ENCODE measurements at places on chromosomes 2 and 18.

- H3K4me3 ChIP-seq, result no peak overlapping the region
- DNase-seq, result no peak
- no peaks in the 10 kb centered on the region for H3K27me3 ChIP-seq
These were observed 10.5 kb downstream of the CYP27A1 start for GRCh38 chr2:218792433-218792832.

- peak; percentile 55 for DNase-seq
- peaks cover 9% of the 10 kb centered on the region for H3K4me1 ChIP-seq
- no peaks in the 10 kb centered on the region for H3K27me3 ChIP-seq
- no peaks in the 10 kb centered on the region for H3K36me3 ChIP-seq
- H3K4me3 ChIP-seq, result peak overlapping the region; percentile 25
- no peak overlapping the region for H3K27ac ChIP-seq
These were observed 199.8 kb downstream of the CLIP4 start for GRCh38 chr2:29314816-29315571.

DNA sequence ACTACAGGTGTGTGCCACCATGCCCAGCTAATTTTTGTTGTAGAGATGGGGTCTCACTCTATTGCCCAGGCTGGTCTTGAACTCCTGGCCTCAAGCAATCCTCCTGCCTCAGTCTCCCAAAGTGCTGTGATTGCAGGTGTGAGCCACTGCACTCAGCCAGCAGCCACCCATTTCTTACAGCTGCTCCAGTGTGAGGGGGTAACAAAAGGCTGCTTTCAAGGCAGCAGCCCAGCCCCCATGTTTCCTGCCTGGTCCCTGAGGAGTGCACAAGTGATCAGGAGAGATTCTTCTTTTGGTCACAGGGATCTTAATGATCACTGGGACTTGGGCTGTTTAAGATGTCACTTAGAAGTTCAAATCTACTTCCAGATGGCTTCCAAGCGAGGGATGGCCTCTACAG is 15.2 kb upstream of the CXCR4 start:
- no peaks in the 10 kb centered on the region for H3K36me3 ChIP-seq
- H3K4me3 ChIP-seq, result no peak overlapping the region
- DNase-seq, result no peak
- H3K4me1 ChIP-seq, result peaks cover 10% of the 10 kb centered on the region

GRCh38 chr2:37287966-37288365 is 36.7 kb downstream of the PRKD3 start:
- peak; percentile 40 for DNase-seq
- no peak overlapping the region for H3K4me3 ChIP-seq
- H3K36me3 ChIP-seq, result peaks cover 69% of the 10 kb centered on the region
- no peak overlapping the region for H3K27ac ChIP-seq

- DNase-seq, result no peak
- H3K27me3 ChIP-seq, result no peaks in the 10 kb centered on the region
- H3K27ac ChIP-seq, result no peak overlapping the region
- H3K4me1 ChIP-seq, result peaks cover 29% of the 10 kb centered on the region
- H3K4me3 ChIP-seq, result no peak overlapping the region
- no peaks in the 10 kb centered on the region for H3K36me3 ChIP-seq
These were observed 5.3 kb upstream of the DCTN1 start for GRCh38 chr2:74385396-74385795.

DNA sequence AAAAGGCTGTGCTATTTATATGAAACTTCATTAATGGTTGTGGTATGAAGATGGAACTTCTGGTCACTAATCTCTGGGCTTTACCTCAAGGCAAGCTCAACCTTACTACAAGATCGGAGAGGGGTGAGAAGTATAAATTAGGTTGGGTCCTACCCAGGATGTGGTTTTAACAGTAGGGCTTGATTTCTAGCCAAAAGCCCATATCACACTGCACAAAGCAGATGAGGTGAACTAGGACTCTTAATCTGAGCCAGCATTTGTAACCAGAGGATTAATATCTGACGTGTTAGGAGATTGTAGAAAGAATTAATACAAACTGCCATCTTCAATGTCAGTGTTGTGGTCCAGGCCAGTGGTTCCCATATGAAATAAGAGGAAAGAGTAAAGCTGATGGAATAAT is 86.4 kb upstream of the RGPD4 start:
- H3K27ac ChIP-seq, result no peak overlapping the region
- H3K4me1 ChIP-seq, result no peaks in the 10 kb centered on the region
- no peaks in the 10 kb centered on the region for H3K36me3 ChIP-seq
- H3K4me3 ChIP-seq, result no peak overlapping the region
- no peaks in the 10 kb centered on the region for H3K27me3 ChIP-seq
- no peak for DNase-seq

GRCh38 chr2:11375025-11375688 is 30.7 kb upstream of the ROCK2 start:
- no peaks in the 10 kb centered on the region for H3K27me3 ChIP-seq
- no peaks in the 10 kb centered on the region for H3K36me3 ChIP-seq
- DNase-seq, result no peak
- H3K4me1 ChIP-seq, result peaks cover 43% of the 10 kb centered on the region
- peak overlapping the region; percentile 85 for H3K27ac ChIP-seq

DNA sequence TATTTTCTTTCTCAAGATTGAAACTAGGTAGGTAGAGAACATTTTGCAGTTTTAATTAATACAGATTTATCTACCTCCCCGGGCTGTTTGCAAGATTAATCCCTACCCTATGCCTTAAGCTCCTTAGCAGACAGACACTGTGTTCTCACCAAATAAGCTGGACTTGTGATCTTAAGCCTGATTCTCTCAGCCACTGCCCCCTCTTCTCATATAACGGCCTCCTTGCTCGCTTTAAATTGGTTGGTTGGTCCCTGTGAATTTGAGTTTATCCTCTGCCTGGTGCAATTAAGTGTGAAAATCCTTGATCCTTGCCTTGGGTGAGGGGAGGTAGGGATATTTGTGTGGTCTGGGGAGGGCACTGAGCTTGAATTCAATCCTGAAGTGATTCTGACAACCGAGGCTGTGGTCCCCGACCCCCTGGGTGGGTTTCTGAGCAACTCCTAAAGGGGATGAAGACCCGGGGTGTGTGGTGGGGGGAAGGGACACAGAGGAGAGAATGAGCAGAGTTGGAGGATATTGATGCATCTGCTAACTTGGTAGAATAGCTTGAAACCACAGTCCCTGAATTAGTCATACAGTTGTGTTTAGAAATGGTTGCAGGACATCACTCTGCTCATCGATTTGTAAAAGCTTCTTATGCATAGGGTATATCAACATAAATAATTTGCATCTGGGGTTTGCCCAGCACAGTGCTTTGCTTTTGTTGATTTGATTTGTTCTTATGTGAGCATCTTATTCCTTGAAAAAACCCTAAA is 36.9 kb upstream of the NCKAP5 start:
- DNase-seq, result no peak
- no peaks in the 10 kb centered on the region for H3K36me3 ChIP-seq
- H3K4me1 ChIP-seq, result peaks cover 11% of the 10 kb centered on the region
- no peaks in the 10 kb centered on the region for H3K27me3 ChIP-seq

DNA sequence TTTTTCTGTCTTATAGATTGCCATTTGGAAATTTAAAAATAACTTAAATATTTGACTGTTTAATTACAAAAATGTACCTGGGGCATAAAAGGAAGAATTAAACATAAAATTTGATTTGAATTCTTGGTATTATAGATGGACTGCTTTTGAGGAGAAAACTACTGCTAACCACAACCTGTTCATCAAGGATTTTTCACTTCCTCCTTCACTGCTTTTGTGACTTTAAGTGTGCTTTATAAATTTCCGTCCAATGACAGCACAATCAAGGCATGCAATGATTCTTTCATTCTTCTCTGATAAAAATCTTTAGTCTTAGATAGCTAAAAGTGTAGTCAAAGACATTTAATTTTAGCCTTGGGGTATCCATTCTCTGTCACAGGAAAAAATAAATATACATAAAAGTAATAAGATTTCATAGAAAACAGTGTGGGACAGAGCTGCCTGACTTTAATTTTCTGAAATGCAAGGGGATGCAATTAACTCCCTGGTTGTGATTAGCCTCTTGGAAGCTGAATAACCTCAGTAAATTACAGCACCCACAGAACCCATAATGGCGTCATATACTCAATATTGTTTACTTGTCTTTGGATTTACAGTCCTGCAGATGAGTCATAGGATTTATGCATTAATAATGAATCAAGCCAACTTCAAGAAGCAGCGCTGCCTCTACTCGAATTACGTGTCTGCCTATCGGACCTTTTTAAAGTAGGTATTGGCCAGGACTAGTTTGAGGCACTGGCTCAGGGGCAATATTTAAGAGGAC is 587.9 kb downstream of the NRXN1 start:
- no peak for DNase-seq
- H3K36me3 ChIP-seq, result no peaks in the 10 kb centered on the region
- H3K27me3 ChIP-seq, result no peaks in the 10 kb centered on the region
- H3K27ac ChIP-seq, result no peak overlapping the region
- H3K4me1 ChIP-seq, result no peaks in the 10 kb centered on the region

DNA sequence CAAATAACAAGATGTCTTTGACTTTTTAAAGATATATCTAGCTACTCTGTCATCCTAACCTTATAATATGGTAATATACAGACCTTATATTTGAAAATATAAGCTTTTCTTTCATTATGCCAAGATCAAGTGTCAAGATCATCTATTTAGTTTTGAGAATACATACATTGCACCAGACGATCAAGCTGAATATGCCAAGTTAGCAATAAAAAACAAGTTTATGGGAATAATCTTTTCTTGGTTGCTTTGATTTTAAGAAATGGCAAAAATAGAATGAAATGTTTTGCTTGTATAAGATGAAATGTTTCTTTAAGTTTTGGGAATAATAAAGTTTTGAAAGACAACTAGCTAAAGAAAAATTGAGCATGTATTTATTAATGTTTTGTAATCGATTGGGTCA is 163.8 kb downstream of the DPP4 start:
- DNase-seq, result no peak
- H3K36me3 ChIP-seq, result no peaks in the 10 kb centered on the region
- no peak overlapping the region for H3K27ac ChIP-seq
- H3K4me3 ChIP-seq, result no peak overlapping the region

DNA sequence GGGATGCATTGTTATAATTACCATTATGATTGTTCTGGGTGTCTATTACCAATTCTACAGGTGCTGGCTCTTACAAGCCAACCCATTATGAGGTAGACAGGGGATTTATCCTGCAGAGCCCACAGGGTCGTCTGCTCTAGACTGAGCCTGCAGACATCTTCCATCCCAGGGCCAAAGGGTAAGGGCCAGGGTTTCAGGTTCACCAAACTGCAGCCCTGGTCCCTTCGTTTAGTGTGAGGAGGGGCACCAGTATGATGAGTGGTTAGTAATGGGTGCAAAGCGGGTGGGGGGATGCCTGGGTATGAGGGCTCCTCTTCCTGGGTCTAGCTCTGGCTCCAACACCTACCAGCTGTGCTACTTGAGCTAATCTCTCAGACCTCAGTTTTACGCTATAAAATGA is 1.2 kb upstream of the ARID5A start:
- H3K4me3 ChIP-seq, result no peak overlapping the region
- no peak overlapping the region for H3K27ac ChIP-seq
- peaks cover 81% of the 10 kb centered on the region for H3K4me1 ChIP-seq
- DNase-seq, result no peak

GRCh38 chr2:223071139-223071538 is 19.1 kb downstream of the KCNE4 start:
- H3K27ac ChIP-seq, result no peak overlapping the region
- H3K4me3 ChIP-seq, result no peak overlapping the region
- H3K4me1 ChIP-seq, result no peaks in the 10 kb centered on the region
- no peaks in the 10 kb centered on the region for H3K36me3 ChIP-seq

- DNase-seq, result no peak
- H3K27me3 ChIP-seq, result no peaks in the 10 kb centered on the region
- no peak overlapping the region for H3K4me3 ChIP-seq
- H3K4me1 ChIP-seq, result no peaks in the 10 kb centered on the region
- no peaks in the 10 kb centered on the region for H3K36me3 ChIP-seq
These were observed 119.0 kb downstream of the RPIA start for GRCh38 chr2:88810488-88810887.

- H3K36me3 ChIP-seq, result peaks cover 11% of the 10 kb centered on the region
- no peak overlapping the region for H3K4me3 ChIP-seq
- DNase-seq, result no peak
- H3K4me1 ChIP-seq, result no peaks in the 10 kb centered on the region
- H3K27ac ChIP-seq, result no peak overlapping the region
- no peaks in the 10 kb centered on the region for H3K27me3 ChIP-seq
These were observed 24.5 kb downstream of the HDAC4 start for GRCh38 chr2:239376351-239376750.

DNA sequence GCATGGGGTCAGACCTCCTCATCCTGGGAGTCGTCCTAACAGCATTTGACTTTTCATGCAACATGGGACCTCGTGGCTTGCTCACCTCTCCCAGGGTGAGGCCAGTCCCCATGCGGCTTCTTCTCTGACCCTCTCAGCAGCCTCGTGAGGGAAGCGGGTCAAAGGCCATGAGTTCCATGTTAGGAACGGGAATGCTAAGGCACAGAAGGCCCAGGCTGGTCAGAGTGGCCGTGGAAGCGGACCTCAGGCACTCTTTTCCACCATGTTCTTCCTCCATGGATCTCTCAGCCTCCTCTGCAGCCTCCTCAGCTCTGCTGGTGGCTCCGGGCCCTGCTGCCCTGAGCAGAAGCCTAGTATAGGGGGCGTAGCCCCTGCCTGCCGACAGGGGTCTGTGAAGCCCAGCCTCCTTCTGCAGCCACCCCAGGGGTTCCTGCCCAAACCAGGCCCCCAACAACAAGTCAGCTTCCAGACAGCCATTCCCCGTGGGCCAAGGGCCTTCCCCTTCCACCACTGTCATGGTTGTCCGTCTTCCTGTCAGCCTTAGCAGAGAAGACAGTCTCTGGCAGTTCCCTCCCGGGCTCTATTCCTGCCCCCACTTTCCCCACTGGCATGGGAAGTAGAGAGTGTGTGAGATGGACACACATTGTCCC is 60.0 kb upstream of the OTOF start:
- H3K4me1 ChIP-seq, result no peaks in the 10 kb centered on the region
- H3K36me3 ChIP-seq, result no peaks in the 10 kb centered on the region
- H3K27ac ChIP-seq, result no peak overlapping the region
- no peak overlapping the region for H3K4me3 ChIP-seq
- H3K27me3 ChIP-seq, result no peaks in the 10 kb centered on the region

GRCh38 chr2:63104482-63104881 is 53.9 kb downstream of the OTX1 start:
- no peaks in the 10 kb centered on the region for H3K4me1 ChIP-seq
- H3K27ac ChIP-seq, result no peak overlapping the region
- no peak for DNase-seq
- no peak overlapping the region for H3K4me3 ChIP-seq
- H3K36me3 ChIP-seq, result no peaks in the 10 kb centered on the region
- no peaks in the 10 kb centered on the region for H3K27me3 ChIP-seq

GRCh38 chr2:169087757-169088379 is 18.5 kb downstream of the DHRS9 start:
- H3K27me3 ChIP-seq, result no peaks in the 10 kb centered on the region
- no peak overlapping the region for H3K4me3 ChIP-seq
- H3K27ac ChIP-seq, result no peak overlapping the region
- peaks cover 10% of the 10 kb centered on the region for H3K4me1 ChIP-seq
- DNase-seq, result no peak
